Right ventricle myocardium superior (tissue), 1 donor: ENCODE measurements at places on chromosomes 5 and 9. TPM values are rescaled to one million over a fixed set of nuclear protein-coding genes. Genes with fewer than 3 reads are reported as not detected.

DNA sequence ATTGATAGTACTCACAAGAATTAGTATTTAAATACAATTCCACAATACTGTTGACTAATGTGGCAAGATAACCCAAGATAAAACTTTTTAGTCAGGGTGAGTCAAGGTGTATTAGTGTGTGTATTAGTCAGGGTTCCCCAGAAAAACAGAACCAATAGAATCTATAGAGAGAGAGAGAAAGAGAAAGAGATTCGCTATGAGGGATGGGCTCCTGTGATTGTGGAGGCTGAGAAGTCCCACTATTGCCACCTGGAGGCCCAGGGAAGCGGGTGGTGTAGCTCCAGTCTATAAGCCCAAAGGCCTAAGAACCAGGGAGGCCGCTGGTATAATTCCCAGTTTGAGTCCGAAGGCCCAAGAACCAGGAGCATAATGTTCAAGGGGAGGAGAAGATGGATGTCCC is 10.0 kb upstream of the SHISAL2B start:
- no peak for DNase-seq

The DMRT3 gene
- total RNA-seq = not detected

The PRELID1 gene
- total RNA-seq = 27.6 TPM

GRCh38 chr5:126830061-126830460 is 53.1 kb downstream of the LMNB1 start:
- no peak for DNase-seq

DNA sequence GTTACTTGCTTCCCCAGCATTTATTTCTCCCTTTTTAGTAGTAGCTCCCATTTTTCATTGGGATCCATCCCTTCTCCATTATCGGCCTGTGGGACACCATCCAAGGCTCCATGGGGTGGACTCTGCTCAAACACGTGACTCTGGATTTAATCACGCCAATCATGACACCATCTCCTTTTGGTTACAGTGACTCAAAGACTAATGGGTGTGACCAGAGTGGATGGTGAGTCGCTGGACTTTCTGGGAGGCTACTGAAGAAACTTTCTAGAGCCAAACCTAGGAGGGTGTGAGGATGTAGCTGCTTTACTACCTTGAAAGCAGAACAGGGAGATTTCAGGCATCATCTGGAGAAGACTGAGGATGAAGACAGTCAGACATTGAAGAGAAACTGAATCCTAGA is 93.1 kb downstream of the PJA2 start:
- DNase-seq = no peak

The LRRC14B gene
- 103 TPM for total RNA-seq
